NCI-H146 (cell line): ENCODE measurements at places on chromosomes 2 and 18.

GRCh38 chr2:8573234-8573941 is 108.5 kb upstream of the ID2 start:
- DNase-seq, result peak; percentile 99

DNA sequence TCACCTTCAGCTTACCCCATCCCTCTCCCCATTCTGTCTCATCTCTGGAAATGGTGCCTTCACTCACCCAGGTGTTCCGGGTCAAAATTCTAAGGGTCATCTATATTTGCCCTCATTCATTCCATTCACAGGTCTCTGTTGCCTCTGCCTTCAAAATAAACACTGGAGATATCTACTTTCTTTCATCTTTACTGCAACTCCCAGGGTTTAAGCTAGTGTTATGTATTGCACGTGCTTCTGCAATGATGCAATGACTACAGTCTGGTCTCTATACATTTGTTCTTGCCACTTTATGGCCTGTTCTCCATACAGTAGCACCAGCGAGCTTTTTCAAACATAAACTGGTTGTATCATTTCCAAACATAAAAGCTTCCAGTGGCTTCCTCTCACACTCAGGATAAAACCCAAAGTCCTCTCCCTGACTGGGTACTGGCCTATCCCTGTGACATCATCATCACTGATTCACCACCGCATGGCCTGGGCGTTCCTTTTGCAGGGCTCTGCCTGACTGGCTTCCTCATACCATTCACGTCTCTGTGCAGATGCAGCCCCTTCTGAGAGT is 14.3 kb downstream of the DSG2 start:
- no peak for DNase-seq

DNA sequence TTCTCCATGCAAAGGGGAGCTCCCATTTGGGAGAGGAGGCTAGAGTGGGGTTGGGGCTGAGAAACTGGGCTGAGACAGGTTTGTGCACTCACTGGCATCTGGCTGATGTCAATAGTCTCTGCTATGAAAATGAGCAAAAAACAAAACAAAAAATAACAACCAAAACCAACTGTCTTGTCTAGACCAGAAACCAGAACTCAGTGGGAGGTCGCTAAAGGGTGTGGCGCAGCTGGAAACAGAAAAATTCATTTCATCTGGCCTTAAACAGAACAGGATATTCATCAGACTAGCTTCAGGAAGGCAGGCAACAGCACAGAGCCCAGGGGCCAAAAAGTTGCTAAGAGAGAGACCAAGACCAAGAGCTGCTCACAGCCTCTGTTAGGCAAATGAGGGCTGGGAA is 126.1 kb downstream of the THNSL2 start:
- DNase-seq, result no peak

- no peak for DNase-seq
These were observed 71.7 kb downstream of the EIPR1 start for GRCh38 chr2:3305952-3306351.

- DNase-seq, result no peak
These were observed 36.1 kb downstream of the GLI2 start for GRCh38 chr2:120771781-120772208.

- peak; percentile 17 for DNase-seq
These were observed 3.8 kb downstream of the HNRNPLL start for GRCh38 chr2:38598991-38599295.

DNA sequence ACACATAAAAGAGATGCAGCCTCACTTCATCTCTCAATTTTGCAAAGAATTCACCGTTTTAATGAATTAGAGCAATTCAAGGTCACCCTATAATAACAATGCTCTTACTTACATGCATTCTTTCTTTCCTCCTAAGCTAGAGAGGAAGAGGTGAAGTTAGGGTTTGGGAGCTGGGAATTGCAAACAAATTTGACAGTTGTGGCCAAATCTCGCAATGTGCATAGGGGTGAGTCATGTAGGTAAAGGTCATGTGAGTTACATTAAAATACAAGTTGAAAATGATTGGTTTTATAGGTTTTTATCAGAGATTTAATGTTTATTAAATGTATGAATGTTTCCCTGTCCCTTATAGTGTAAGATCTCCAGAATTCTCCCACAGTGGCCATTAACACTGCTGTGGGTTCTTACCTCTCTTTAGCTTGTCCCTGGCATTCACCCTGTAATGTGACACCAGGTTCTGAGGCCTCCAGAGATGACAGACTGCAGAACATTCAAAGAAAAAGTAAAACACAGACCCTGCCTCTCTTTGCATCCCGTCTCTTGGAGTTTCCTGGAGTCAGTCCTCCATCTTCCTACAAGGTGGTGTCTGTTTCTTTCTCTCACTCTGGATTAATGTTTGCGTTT is 53.7 kb upstream of the LGALSL start:
- no peak for DNase-seq

- DNase-seq, result no peak
These were observed 230.1 kb downstream of the DYM start for GRCh38 chr18:49230326-49230725.

DNA sequence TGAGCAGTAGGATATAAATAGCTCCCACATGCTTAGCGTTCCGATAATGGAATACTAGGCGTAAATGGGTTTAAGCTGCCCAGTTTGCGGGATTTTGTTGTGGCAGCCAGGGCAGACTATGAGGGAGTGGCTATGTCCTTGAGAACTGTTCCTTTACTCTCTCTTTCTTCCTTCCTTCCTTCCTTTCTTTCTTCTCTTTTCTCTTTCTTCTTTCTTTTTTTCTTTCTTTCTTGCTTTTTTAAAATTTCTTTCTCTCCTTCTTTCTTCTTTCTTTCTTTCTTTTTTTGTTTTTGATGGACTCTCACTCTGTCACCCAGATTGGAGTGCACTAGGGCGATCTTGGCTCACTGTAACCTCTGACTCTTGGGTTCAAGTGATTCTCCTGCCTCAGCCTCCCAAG is 9.1 kb upstream of the PRELID3A start:
- no peak for DNase-seq

GRCh38 chr2:26573241-26573925 is 67.8 kb downstream of the CIB4 start:
- DNase-seq, result no peak

GRCh38 chr2:214781226-214781625 is 28.3 kb downstream of the BARD1 start:
- DNase-seq, result no peak

- peak; percentile 73 for DNase-seq
These were observed 36.4 kb upstream of the PHLPP1 start for GRCh38 chr18:62678847-62679485.

GRCh38 chr18:2939317-2939716 is 73.6 kb downstream of the LPIN2 start:
- DNase-seq, result no peak

DNA sequence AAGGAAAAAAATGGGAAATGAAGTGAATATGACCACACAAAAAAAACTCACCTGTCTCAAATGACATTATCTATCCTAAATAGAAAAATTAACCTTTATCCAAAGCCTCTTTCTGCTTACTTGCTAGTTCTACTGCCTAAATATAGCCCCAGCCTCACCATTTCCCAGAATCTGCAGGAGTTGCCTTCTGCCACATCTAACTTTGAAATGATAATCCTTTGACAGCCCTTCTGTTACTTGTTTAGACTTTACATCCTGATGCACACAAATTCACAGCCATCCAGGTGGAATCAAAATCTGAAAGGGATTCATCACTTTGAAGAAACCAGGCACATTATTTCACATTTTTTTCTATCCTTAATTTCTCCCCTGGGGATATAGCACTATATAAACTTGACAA is 1356.2 kb upstream of the NXPH2 start:
- DNase-seq, result no peak

DNA sequence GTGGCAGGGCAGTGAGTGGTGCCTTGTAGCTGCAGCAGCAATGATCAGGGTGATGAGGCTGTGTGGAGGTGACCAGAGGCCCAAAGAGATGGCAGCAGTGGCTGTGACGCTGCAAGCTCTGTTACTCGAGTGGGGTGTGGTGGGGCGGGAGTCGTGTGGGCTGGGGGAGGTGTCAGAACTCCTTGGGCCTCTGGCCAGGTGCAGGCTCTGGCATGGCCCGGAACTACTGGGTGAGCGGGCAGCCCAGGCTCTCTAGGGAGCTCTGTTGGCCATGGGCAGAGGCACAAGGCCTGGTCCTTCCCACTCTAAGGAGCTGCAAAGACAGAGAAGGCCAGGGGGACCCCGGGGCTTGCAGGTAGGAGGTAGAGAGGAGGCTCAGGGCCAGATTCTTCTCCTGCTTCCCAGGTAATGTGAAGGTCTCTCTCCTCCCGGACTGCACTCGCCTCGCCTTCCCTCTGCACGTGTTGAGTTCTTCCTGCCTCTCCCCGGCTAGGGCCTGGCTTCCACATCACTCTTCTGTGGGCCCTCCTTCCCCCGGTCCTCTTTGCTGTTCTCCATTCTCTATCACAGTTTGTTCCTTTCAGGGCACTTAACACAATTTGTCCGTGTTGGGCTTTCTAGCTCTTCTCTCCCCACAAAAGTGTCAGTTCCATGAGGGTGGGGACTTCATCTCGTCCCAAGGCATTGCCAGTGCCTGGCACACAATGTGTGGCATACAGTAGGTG is 114.8 kb downstream of the MCFD2 start:
- DNase-seq, result no peak

GRCh38 chr2:101476605-101477208 is 1.8 kb upstream of the RFX8 start:
- DNase-seq, result no peak

GRCh38 chr2:8761529-8762164 is 75.8 kb downstream of the KIDINS220 start:
- peak; percentile 57 for DNase-seq

- DNase-seq, result no peak
These were observed 7.1 kb downstream of the CKAP2L start for GRCh38 chr2:112757265-112757664.
